Activated T-helper 2 cell treated with anti-CD3 and anti-CD28 coated beads, Interferon-gamma antibody, Interleukin-2, Interleukin-4, amounts not matched to agents 10 μg/mL and 5 μg/mL and 100 μg/mL, durations not matched to agents 14 hours and 24 hours and 36 hours (primary cell): ENCODE measurements at places on chromosomes 11 and 22. TPM values are rescaled to one million over a fixed set of nuclear protein-coding genes. Genes with fewer than 3 reads are reported as not detected.

The APOA5 gene
- not detected in 2 replicates for total RNA-seq

The LGR4 gene
- total RNA-seq = 0.05 and 0.14 TPM in 2 replicates

DNA sequence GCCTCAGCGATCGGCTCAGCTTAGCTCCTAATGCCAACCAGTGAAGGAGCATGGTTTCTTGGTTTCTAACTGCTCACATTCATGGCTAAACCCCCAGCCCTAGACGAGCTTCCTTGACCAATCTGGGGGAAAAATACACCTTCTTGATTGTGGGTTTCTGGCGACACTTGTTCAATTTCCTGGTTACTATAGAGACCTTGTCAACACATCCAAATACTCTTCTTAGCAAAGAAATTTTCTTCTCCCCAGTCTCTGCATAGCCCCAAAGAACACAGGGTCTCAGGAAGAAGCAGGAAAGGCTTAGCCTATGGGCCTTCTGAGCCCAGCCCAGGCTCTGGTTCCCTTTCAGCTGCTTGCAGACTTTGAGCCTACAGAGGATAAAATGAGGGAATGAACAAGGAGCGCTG lies 88.5 kb upstream of the SYT13 start:
- H3K27ac ChIP-seq = no peak overlapping the region
- H3K4me1 ChIP-seq = peaks cover 8% of the 10 kb centered on the region
- no peak overlapping the region for H3K4me3 ChIP-seq
- peaks cover 13% of the 10 kb centered on the region for H3K27me3 ChIP-seq
- no peak for DNase-seq
- no peaks in the 10 kb centered on the region for H3K36me3 ChIP-seq

DNA sequence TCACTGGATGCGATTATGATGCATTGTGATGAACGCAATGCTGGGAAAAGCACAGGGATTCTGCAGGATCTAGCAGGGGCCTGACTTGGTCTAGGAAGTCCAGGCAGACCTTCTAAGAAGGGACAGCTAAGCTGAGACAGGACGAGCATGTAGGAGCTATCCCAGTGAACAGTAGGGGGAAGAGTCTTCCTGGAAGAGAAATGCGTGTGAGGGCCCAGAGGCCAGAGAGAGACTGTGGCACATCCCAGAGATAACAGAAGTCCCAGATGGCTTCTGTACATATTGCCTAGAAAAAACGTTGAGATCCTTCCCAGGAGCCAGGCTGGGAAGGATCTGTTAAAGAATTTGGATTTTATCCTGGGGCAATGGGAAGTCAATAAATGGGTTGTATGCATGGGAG lies 24.6 kb downstream of the RCN1 start:
- H3K36me3 ChIP-seq = no peaks in the 10 kb centered on the region
- no peak overlapping the region for H3K27ac ChIP-seq
- DNase-seq = no peak
- no peak overlapping the region for H3K4me3 ChIP-seq
- no peaks in the 10 kb centered on the region for H3K4me1 ChIP-seq

DNA sequence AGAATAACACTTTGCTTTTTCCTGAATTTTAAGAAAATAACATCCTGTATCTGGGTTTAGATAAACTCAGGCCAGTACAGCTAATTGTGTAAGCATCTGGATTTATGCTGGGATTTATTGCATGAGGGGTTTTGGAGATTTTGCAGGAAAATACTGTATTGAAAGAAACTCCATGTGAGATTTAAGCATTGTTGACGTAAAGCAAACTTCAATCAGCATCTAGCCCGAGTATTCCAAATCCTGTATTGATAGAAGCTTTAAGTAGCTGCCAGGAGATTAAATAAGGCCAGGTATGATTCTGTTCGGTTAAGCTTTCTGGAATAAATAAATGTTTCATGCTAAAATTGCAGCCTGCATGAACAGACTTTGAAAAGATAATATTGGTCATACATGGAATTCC lies 36.3 kb upstream of the LYVE1 start:
- peaks cover 12% of the 10 kb centered on the region for H3K4me1 ChIP-seq

GRCh38 chr11:110148775-110149744 lies 55.9 kb downstream of the ZC3H12C start:
- H3K36me3 ChIP-seq = peaks cover 16% of the 10 kb centered on the region
- H3K27ac ChIP-seq = no peak overlapping the region
- H3K4me3 ChIP-seq = no peak overlapping the region

GRCh38 chr22:27499121-27499520 lies 302.4 kb downstream of the MN1 start:
- H3K4me1 ChIP-seq = no peaks in the 10 kb centered on the region
- no peaks in the 10 kb centered on the region for H3K36me3 ChIP-seq
- no peak overlapping the region for H3K4me3 ChIP-seq
- H3K27ac ChIP-seq = no peak overlapping the region
- no peaks in the 10 kb centered on the region for H3K27me3 ChIP-seq

DNA sequence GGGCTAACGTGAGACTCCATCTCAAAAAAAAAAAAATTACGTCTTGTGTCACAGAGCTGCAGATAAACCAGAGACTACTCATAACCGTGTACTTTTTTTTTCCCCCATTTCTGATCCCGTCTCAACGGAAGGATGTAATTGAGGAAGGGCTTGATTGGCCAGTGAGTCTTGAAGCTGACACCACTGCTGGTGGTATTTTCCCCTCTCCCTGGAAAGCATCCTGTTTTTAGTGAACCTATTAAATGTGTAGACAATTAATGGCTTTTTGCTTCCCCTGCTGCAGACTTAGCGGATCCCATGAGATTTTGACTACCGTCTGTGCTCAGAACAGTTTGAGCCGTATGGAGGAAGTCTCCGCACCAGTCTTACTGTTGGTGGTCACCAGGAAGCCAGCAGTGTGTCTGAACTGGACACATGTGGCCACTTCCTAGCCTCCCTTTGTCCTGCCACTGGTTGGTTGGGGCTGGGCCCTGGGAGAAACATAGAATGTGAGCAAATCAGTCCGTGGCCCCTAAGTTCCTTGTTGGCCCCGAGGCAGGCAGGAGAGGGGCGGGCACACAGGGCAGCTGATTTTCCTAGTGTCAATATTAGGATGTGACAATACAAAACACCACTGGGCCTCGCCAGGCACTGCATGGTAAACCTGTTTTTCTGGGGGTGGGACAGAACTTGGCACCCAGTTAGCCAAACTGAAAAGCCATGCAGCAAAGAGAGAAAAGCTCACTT lies 3.1 kb downstream of the BIK start:
- no peak overlapping the region for H3K4me3 ChIP-seq
- peaks cover 28% of the 10 kb centered on the region for H3K27me3 ChIP-seq
- DNase-seq = no peak
- H3K4me1 ChIP-seq = peaks cover 3% of the 10 kb centered on the region

DNA sequence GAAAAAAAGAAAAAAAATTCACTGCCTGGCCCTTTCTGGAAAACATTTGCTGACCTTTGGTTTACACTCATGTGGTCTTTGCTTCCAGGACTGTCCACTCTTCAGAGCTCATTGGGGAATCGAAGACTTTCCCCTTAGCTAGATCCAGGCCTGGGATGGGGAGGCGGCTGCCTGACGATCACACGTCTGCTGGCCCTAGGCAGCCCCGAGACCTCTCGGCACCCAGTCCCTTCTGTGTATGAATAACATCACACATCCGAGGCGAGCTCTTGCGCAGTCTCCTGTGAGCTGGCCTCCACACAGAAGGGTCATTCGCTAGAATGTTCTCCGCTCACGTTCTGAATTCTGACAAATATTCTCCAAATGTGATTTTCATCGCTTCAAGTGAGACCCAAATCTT lies 25.7 kb upstream of the GAL start:
- no peaks in the 10 kb centered on the region for H3K27me3 ChIP-seq
- no peak overlapping the region for H3K4me3 ChIP-seq
- no peaks in the 10 kb centered on the region for H3K36me3 ChIP-seq

DNA sequence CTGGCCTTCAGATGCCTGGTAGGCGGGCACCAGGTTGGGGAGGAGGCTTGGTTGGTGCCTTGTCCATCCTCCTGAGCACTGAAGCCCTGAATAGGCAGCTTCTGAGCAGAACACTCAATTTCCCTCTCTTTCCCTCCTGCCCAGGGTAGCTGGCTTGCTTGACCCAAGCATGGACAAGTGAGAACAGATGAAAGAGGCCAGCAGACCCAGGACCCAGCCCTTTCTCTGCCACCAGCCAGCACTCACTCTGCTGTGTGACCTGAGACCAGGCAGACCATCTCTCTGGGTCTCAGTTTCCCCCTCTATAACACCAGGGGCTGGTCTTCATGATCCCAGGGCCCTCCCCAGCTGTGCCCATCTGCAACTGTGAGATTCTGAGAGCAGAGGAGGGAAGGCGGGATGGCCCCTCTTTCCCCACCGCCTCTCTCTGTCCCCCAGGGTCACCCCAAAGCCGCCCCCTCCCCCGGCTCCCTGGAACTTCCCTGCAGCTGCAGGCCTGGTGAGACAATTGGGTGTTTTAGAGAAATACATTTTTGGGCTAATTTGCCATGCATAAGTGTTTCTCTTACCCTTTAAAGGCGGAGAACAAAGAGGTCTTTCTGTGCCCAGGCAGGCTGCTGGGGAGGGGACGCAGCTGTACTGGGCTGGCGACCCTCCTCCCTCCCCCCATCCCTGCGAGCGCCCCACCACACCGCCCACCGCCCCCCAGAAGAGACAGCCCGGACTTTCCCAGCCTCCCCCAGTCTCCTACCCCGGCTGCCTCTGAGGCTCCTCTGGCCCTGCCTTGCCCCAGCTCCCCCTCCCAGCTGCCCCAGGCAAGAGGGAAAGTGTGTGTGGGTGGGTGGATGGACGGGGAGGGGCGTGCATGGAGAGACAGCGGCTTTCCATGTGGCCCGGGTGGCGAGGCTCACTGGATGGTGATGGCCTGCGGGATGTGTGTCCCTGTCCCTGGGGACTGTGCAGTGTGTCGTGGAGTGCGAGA lies 30.8 kb upstream of the PICK1 start:
- H3K27me3 ChIP-seq = no peaks in the 10 kb centered on the region
- H3K27ac ChIP-seq = no peak overlapping the region
- no peaks in the 10 kb centered on the region for H3K36me3 ChIP-seq
- H3K4me3 ChIP-seq = no peak overlapping the region
- H3K4me1 ChIP-seq = no peaks in the 10 kb centered on the region

- no peaks in the 10 kb centered on the region for H3K4me1 ChIP-seq
- H3K4me3 ChIP-seq = no peak overlapping the region
- H3K36me3 ChIP-seq = no peaks in the 10 kb centered on the region
- DNase-seq = no peak
Observed at GRCh38 chr11:69002570-69003231, 10.3 kb downstream of the MRGPRF start.

- no peaks in the 10 kb centered on the region for H3K27me3 ChIP-seq
- no peaks in the 10 kb centered on the region for H3K4me1 ChIP-seq
- H3K36me3 ChIP-seq = no peaks in the 10 kb centered on the region
- no peak overlapping the region for H3K4me3 ChIP-seq
Observed at GRCh38 chr11:82195283-82195682, 538.4 kb downstream of the FAM181B start.

- H3K4me3 ChIP-seq = no peak overlapping the region
- no peak for DNase-seq
- no peaks in the 10 kb centered on the region for H3K4me1 ChIP-seq
- H3K27me3 ChIP-seq = no peaks in the 10 kb centered on the region
- H3K27ac ChIP-seq = no peak overlapping the region
- H3K36me3 ChIP-seq = peaks cover 45% of the 10 kb centered on the region
Observed at GRCh38 chr11:73862986-73863385, 13.7 kb downstream of the COA4 start.

DNA sequence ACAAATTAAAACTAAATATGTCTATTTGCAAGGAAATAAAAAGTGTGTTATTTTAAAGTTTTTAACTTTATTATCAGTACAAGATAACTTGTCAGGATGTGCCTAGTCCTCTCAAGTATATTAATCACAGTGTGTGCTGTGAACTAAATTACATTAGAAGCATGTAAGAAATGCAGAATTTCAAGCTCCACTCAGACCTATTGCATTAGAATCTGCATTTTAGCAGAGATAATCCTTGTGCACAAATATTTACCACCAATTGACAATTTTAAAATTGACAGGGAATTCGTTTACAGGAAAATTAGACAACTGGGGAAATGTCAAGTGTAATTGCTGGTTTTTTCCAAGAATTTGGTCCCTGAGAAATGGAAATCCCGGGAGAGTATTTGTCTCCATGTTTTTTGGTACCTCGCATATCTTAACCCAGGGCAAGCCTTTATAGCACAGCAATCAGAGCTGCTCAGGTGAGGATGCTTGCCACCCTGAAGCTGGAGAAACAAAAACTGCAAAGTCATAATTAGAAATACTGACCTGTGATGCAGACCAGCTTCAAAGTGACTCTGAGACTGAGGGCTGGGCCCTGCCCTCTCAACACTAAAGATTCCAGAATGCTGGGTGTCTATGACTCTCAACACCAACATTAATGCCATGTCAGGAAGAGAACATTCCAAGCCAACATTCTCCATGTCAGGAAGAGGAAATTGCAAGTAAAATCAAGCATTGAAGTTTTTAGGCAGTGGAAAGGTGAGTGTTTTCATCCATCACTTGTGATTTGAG lies at the start of gene OR8G1:
TSS of gene OR8G1 (plus strand) at position 475 of the 777 bp plus-strand sequence. CDS start 8,581 bp downstream, outside the sequence.
- H3K4me3 ChIP-seq = no peak within 1 kb of the TSS
- H3K4me1 ChIP-seq = no peaks in the 10 kb centered on the region
- no peak for DNase-seq
- no peak within 1 kb of the TSS for H3K27ac ChIP-seq
- H3K36me3 ChIP-seq = no peaks in the 10 kb centered on the region

- H3K36me3 ChIP-seq = no peaks in the 10 kb centered on the region
- no peak overlapping the region for H3K27ac ChIP-seq
- DNase-seq = no peak
- H3K4me3 ChIP-seq = no peak overlapping the region
Observed at GRCh38 chr11:126603486-126603885, 248.0 kb downstream of the ST3GAL4 start.

- H3K4me1 ChIP-seq = peaks cover 7% of the 10 kb centered on the region
- H3K4me3 ChIP-seq = no peak overlapping the region
Observed at GRCh38 chr22:37503850-37504249, 15.4 kb downstream of the CARD10 start.

GRCh38 chr11:7900686-7901085 lies 30.4 kb downstream of the OR10A6 start:
- H3K4me1 ChIP-seq = no peaks in the 10 kb centered on the region
- no peaks in the 10 kb centered on the region for H3K27me3 ChIP-seq
- no peak overlapping the region for H3K27ac ChIP-seq
- DNase-seq = no peak
- H3K36me3 ChIP-seq = no peaks in the 10 kb centered on the region

DNA sequence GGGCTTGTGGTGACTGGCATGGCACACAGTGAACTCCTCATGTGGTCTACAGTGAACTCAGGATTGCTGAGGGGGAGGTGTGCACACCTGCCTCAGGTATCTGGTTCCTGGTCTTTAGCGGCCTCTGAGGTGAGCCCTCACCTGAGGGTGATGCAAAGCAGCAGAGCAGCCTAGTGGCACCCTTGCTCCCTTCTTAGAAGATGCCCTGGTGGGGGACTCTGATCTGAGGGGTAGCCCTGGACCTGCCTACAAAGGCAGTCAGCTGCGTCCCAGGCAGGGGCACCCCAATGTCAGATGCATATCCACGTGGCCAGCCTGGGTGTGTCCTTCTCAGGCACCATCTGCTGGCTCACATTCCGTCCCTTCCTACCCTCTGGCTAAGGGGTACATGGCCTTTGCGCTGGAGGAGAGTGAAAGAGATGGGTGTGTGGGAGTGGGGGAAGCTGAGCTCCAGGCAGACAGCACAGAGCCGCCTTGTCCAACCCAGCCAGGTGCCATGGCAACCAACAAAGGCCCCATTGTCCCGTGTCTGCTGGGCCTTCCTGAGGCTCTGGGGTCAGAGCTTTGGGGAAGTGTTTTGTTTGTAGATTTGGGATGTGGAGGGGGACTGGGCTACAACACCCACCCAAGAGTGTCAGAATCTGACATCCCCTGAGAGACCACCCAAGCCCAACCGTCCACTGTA lies 5.8 kb downstream of the PLEKHB1 start:
- H3K27ac ChIP-seq = no peak overlapping the region
- H3K36me3 ChIP-seq = no peaks in the 10 kb centered on the region
- DNase-seq = no peak
- H3K27me3 ChIP-seq = no peaks in the 10 kb centered on the region
